Hepatic stellate cell (primary cell): ENCODE measurements at places on chromosomes 3 and 15.

DNA sequence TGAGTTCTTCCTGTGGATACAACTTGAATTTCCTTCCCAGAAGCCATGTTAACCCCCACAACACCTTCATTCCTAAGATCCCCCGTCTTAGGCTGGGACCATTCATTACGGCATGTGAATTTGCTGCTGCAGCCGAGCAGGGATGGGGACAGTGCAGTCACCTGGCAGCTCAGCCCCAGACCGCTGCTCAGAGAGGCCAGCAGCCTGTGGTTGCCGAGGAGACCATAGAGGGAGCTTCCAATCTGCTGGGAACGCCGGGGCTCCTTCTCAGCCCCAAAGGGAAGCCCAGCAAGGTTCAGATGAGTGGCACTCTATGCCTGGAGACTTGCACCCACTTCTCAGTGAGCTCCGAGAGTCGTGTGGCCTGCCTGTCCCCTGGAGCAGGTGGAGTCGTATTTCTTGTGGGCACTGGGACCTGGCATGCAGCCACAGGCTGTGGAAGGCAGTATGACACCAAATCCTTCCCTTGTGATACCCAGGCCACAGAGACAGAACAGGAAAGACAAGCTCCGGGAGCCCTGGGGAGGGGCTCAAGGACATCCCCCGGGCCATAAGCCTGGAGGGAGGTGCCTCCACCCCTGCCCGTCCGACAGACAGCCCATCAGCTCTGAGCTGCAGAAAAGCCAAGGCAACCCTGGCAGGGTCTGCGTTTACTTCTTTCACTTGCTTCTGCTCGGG lies 167.3 kb downstream of the FAM43A start:
- DNase-seq, result no peak

DNA sequence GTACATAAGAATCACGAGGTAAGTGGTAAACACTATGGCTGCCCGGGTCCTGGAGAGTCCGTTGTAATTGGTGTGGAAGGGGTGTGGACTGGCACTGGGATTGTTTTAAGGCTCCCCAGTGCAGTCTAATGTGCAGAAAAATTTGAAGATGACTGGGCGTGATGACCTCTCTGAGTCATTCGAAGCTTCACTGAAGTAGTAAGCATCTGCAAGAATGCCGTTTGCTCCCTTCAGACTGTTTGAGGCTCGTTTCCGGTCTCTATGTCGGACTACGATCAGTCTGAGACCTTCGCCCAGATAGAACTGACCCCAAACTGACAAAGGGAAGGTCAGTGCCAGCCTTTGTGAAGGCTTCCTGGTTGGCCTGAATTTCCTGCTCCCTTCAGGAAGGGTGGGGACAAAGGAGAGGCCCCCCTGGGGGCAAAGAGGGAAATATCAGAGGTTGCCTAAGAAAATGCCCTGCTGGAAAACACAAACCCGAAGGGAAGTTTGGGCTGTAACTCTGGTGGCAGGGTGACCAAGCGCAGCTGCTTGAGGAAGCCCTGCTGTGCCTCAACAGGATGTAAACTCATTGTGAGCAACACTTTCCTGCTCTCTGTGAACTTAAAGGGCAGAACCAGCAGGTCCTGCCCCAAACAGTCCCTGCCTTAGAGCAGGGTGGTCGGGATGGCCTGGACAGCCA lies 34.6 kb downstream of the BTD start:
- DNase-seq, result peak; percentile 81

DNA sequence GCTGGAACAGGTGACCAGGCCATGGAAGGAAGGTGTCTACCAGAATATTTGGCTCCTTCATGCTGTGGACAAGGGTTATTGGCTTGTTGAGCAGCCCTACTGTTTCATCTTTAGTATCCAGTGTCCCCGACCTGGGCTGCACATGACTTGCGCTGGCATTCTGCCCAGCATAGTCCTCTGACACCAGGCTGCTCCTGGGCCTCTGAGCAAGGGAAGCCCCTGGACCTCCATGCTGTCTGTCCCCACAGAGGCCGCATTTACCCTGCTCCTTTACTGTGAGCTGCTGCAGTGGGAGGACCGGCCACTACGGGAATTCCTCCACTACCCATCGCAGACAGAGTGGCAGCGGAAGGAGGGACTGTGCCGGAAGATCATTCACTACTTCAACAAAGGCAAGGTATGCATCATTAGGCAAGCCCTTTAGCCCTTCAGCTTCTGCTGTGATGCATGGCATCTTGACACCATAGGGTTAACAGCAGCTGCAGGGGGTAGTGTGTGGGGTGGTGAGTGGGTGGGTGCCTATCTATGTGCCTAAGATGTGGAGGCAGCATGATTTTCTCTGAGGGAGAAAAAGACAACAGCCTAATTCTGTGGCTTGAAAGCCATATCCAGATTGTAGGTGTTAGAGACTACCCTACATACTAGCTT lies 44.0 kb upstream of the MANF start:
- no peak for DNase-seq

- no peak for DNase-seq
These were observed 94.7 kb downstream of the SAMMSON start for GRCh38 chr3:70094197-70094596.

GRCh38 chr15:63327648-63328421 lies 50.4 kb downstream of the APH1B start:
- DNase-seq, result no peak

GRCh38 chr15:28915935-28916334 lies 30.2 kb downstream of the APBA2 start:
- DNase-seq, result no peak

GRCh38 chr15:35725353-35725752 lies 179.4 kb upstream of the DPH6 start:
- DNase-seq, result peak; percentile 53
